ENCODE measurements at places on chromosomes 2 and 18. TPM values are rescaled to one million over a fixed set of nuclear protein-coding genes. Genes with fewer than 3 reads are reported as not detected.

SLC38A11 gene
- not detected for total RNA-seq

THSD7B gene
- 1.2 TPM for total RNA-seq

LHCGR gene
- not detected for total RNA-seq

UNC80 gene
- 0.93 TPM for total RNA-seq

NEUROD1 gene
- total RNA-seq, result not detected

KCNIP3 gene
- 1.1 TPM for total RNA-seq

TMEM17 gene
- 2.4 TPM for total RNA-seq

KCNE4 gene
- not detected for total RNA-seq

DSC3 gene
- 1.2 TPM for total RNA-seq

MC5R gene
- not detected for total RNA-seq

DCC gene
- 0.41 TPM for total RNA-seq

GPR75 gene
- total RNA-seq, result 1.1 TPM

MPP4 gene
- not detected for total RNA-seq

ST6GAL2 gene
- total RNA-seq, result 12.8 TPM

ABCB6 gene
- 14.0 TPM for total RNA-seq

IL1F10 gene
- not detected for total RNA-seq

DNA sequence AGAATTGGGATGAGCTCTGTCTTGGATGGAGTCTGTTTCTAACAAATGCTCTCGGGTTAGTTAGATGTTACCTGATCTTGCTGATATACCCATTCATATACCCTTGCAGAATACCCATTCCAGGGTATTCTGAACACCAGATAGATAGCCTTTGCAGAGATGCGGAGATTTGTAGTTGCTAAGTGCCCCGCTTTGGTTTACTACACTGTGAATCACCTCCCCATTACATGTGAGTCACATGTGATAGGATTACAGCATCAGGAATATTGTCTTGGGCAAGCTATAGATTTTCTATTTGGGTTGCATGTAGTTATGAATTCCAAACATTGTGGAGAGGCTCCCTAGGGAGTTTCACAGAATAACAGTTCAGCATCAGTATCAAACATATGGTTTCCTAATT lies 3.8 kb downstream of the VSNL1 start:
- no peaks in the 10 kb centered on the region for H3K36me3 ChIP-seq
- H3K4me1 ChIP-seq, result peaks cover 72% of the 10 kb centered on the region
- H3K27ac ChIP-seq, result peak overlapping the region; percentile 90
- H3K4me3 ChIP-seq, result peak overlapping the region; percentile 77
- H3K27me3 ChIP-seq, result no peaks in the 10 kb centered on the region

- H3K4me1 ChIP-seq, result peaks cover 5% of the 10 kb centered on the region
- no peak overlapping the region for H3K4me3 ChIP-seq
These were observed 54.8 kb upstream of the TUBA3E start for GRCh38 chr2:130252880-130253645.

GRCh38 chr2:13698847-13699246 lies 933.7 kb upstream of the LRATD1 start:
- no peak overlapping the region for H3K27ac ChIP-seq
- no peaks in the 10 kb centered on the region for H3K36me3 ChIP-seq
- H3K4me3 ChIP-seq, result no peak overlapping the region
- no peak for DNase-seq
- no peaks in the 10 kb centered on the region for H3K27me3 ChIP-seq

GRCh38 chr2:171411791-171412483 lies 21.9 kb downstream of the METTL8 start:
- DNase-seq, result no peak
- peaks cover 18% of the 10 kb centered on the region for H3K4me1 ChIP-seq
- H3K27me3 ChIP-seq, result no peaks in the 10 kb centered on the region
- no peak overlapping the region for H3K27ac ChIP-seq

DNA sequence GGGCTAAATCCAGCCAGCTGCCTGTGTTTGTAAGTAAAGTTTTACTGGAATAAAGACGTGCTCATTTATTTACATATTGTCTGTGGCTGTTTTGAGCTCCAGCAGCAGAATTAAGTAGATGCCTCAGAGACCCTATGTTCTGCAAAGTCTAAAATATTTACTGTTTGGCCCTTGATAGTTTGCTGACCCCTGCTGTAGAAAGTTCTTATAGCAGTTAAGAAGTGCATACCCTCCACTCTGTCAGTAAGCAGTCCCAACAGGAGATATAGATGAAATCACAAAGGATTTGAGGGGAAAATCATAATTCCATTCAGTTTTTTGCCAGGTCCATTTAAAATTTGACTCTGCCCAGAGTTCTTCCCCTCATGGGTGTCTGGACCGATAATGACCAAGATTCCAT lies 50.1 kb upstream of the ITM2C start:
- no peak overlapping the region for H3K4me3 ChIP-seq
- no peak overlapping the region for H3K27ac ChIP-seq
- no peaks in the 10 kb centered on the region for H3K36me3 ChIP-seq
- no peaks in the 10 kb centered on the region for H3K4me1 ChIP-seq

- H3K27me3 ChIP-seq, result no peaks in the 10 kb centered on the region
- peak; percentile 20 for DNase-seq
- no peaks in the 10 kb centered on the region for H3K36me3 ChIP-seq
- H3K27ac ChIP-seq, result no peak overlapping the region
- H3K4me3 ChIP-seq, result no peak overlapping the region
These were observed 57.8 kb upstream of the KIF5C start for GRCh38 chr2:148817210-148817708.

DNA sequence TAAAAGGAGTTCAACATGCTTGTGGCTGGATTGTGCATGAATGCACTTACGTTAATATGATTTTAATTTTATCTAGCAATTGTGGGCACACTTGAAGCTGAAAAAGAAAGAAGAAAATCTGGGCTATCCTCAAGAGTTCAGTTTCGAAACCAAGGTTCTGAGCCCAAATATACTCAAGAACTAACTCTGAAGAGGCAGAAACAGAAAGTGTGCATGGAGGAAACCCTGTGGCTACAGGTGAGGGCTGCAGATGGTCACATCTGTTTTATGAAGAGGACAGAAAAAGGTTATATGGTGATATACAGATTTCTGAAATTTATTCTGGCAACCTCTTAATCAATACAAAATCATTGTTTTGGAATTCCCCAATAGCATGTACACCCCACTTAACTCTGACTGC lies 57.3 kb downstream of the ITGA6 start:
- H3K4me1 ChIP-seq, result peaks cover 5% of the 10 kb centered on the region
- no peak for DNase-seq

GRCh38 chr2:85502720-85503119 lies 36.2 kb upstream of the MAT2A start:
- no peaks in the 10 kb centered on the region for H3K36me3 ChIP-seq
- H3K27ac ChIP-seq, result no peak overlapping the region
- no peaks in the 10 kb centered on the region for H3K27me3 ChIP-seq
- H3K4me1 ChIP-seq, result no peaks in the 10 kb centered on the region
- no peak for DNase-seq
- H3K4me3 ChIP-seq, result no peak overlapping the region

DNA sequence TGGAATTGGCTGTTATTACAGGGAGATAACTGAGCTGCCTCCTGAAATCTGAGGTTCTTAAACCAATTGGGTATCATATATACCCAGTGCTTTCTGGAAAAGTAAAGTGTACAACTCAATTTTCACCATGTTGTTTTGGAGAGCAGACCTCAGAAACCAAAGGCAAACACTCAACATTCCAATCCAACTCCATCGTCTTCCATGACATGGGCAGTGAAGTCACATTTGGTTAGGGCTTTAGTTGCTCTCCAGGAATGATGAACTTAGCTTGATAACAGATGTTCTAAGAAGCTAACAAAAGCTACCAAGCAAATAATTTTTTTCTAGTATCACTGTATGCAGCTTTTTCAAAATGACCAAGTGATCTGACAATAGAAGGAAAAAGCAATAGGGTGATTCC lies 107.0 kb upstream of the SLC35G4 start:
- DNase-seq, result no peak
- no peak overlapping the region for H3K27ac ChIP-seq
- no peaks in the 10 kb centered on the region for H3K36me3 ChIP-seq
- H3K4me3 ChIP-seq, result no peak overlapping the region

DNA sequence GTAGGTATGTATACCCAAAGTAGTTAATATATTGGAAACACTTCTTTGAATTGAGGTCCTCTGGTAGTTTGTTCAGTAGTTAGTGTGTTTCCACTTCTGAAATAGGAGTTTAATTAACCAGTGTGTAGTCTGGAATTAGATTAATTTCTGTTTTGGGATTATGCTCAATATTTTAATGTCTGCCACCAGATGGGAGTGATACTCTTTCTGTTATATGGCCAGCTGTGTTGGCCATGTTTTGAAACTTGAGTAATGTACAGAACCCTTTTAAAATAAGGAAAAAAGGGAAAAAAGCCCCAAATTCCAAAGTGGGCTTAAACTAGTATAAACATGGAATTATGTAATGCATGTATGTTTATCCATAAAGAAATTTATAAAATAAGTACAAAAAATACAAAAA lies 147.7 kb downstream of the CTNNA2 start:
- H3K27me3 ChIP-seq, result no peaks in the 10 kb centered on the region
- no peak overlapping the region for H3K4me3 ChIP-seq
- H3K4me1 ChIP-seq, result no peaks in the 10 kb centered on the region
- H3K36me3 ChIP-seq, result no peaks in the 10 kb centered on the region

DNA sequence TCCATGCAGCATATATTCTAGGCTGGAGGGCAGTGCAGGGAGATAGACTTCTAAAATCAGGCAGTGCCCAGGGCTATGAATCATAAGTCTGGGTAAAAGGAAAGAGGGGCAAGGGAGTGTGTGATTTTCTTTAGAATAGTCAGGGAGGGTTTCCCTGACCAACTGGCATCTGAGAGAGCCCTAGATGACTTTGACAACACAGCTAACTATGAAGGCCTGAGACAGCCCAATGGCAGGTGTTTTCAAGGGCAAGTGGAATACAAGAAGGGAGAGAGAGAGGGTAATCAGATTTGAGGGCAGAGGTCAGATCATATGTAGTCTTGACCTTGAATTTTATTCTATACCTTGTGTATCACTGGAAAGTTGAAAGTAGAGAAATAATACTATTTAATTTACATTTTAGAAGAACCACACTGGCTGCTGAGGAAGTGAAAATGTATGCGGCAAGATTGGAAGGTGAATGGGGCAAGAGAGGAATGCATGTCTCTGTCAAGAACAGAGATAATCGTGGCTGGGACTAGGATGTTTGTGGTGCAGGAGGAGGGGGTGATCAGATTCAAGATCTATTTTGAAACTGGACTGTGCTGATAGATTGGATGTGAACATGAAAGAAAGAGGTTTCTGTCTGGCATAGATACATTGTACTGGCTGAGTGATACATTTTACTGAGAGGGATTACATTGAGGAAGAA lies 1.9 kb upstream of the ITGB6 start:
- H3K4me3 ChIP-seq, result no peak overlapping the region
- no peaks in the 10 kb centered on the region for H3K4me1 ChIP-seq
- H3K36me3 ChIP-seq, result no peaks in the 10 kb centered on the region

DNA sequence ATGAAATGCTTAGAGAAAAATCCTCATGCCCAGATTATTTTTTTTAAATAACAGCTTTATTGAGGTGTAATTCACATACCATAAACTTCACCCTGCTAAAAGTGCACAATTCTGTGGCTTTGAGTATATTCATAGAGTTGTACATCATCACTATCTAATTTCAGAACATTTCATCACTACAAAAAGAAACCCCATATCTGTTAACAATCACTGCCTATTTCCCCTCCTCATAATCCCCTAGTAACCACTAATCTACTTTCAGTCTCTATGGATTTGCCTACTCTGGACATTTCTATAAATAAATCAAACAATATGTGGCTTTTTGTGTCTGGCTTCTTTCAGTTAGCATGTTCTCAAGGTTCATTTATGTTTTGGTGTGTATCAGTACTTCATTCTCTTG lies 51.4 kb downstream of the OSBPL1A start:
- H3K27ac ChIP-seq, result no peak overlapping the region
- H3K4me1 ChIP-seq, result no peaks in the 10 kb centered on the region
- no peaks in the 10 kb centered on the region for H3K36me3 ChIP-seq

- no peak for DNase-seq
- H3K36me3 ChIP-seq, result no peaks in the 10 kb centered on the region
- peaks cover 14% of the 10 kb centered on the region for H3K4me1 ChIP-seq
- H3K27ac ChIP-seq, result no peak overlapping the region
These were observed 189.2 kb downstream of the LAMA1 start for GRCh38 chr18:6928359-6928758.

DNA sequence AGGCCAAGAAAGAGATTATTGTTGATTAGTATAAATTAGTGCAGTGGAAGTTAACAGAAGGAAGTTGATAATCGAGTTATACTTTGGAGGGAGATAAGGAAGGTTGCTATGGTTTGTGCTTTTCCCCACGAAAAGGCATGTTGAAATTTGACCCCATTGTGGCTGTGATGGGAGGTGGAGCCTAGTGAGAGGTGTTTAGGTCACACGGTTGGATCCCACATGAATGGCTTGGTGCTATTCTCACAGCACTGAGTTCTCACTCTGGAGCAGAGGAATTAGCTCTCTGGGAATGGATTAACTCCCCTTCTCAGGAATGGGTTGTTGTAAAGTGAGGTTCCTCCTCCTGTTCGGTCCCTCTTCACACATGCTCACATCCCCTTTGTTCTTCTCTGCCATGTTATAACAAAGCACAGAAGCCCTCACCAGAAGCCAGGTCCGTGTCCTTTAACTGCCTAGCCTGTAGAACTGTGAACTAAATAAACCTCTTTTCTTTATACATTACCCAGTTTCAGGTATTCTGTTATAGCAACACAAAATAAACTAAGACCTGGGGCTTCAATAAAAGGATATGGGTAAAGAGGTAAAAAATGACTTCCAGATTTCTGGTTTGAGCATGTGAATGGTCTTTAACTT lies 21.9 kb downstream of the PIGN start:
- no peaks in the 10 kb centered on the region for H3K36me3 ChIP-seq
- H3K4me1 ChIP-seq, result no peaks in the 10 kb centered on the region
- no peak overlapping the region for H3K4me3 ChIP-seq
- H3K27me3 ChIP-seq, result no peaks in the 10 kb centered on the region

GRCh38 chr2:197332641-197333040 lies 22.1 kb upstream of the ANKRD44 start:
- H3K4me3 ChIP-seq, result no peak overlapping the region
- H3K4me1 ChIP-seq, result no peaks in the 10 kb centered on the region
- DNase-seq, result no peak
- no peak overlapping the region for H3K27ac ChIP-seq
- H3K27me3 ChIP-seq, result no peaks in the 10 kb centered on the region

- no peak overlapping the region for H3K27ac ChIP-seq
- no peak overlapping the region for H3K4me3 ChIP-seq
- no peak for DNase-seq
- H3K27me3 ChIP-seq, result no peaks in the 10 kb centered on the region
- H3K36me3 ChIP-seq, result no peaks in the 10 kb centered on the region
- no peaks in the 10 kb centered on the region for H3K4me1 ChIP-seq
These were observed 334.6 kb upstream of the SLC14A2 start for GRCh38 chr18:45280481-45281276.

- H3K27ac ChIP-seq, result no peak overlapping the region
- DNase-seq, result no peak
- peaks cover 12% of the 10 kb centered on the region for H3K4me1 ChIP-seq
- H3K4me3 ChIP-seq, result peak overlapping the region; percentile 61
These were observed 1.7 kb upstream of the BCL2 start for GRCh38 chr18:63321291-63321690.
